ENCODE measurements at places on chromosomes 5 and 9.

GRCh38 chr5:74370168-74370567 lies 270.4 kb downstream of the ENC1 start:
- no peak for DNase-seq
- no peak overlapping the region for H3K27ac ChIP-seq
- no peaks in the 10 kb centered on the region for H3K36me3 ChIP-seq
- no peaks in the 10 kb centered on the region for H3K27me3 ChIP-seq
- no peaks in the 10 kb centered on the region for H3K4me1 ChIP-seq

DNA sequence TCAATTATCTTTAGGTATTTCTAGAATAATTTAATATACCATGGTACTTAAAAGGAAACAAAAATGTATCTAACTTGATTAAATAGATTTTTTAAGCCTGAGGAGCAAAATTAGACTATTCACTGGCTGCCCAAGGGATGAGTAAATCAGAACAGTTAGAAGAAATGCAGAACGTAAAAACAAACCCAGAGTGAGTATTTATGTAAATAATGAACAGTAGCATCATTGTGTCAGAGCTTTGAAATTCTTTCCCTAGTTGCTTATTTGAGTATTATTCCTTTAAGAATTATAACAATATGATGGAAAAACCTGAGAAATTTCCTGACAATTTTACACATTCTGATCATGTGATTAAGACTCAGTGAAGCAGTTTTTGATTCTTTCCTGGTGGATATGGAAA lies 200.9 kb downstream of the GDNF start:
- H3K4me1 ChIP-seq = no peaks in the 10 kb centered on the region
- H3K36me3 ChIP-seq = no peaks in the 10 kb centered on the region
- no peak for DNase-seq
- H3K27me3 ChIP-seq = no peaks in the 10 kb centered on the region
- H3K4me3 ChIP-seq = no peak overlapping the region

DNA sequence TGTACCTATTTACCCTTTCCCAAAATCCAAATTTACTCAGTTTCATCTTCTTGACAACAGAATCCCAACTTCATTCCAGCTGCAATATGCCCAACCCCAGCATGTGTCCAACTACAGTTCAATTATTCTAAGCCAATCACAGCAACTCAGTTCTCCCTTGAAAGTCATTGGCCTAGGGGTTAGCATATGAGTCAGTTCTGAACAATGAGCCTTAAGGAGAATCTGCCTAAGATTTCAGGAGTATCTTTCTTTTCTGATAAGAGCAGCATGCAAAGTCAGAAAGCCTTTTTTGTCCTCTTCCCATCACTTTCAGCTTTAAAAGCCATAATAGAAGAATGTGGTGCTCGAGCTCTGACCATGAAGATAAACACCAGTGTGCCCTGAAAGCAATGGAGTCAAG lies 44.4 kb upstream of the RASGRF2 start:
- no peak overlapping the region for H3K4me3 ChIP-seq
- no peaks in the 10 kb centered on the region for H3K27me3 ChIP-seq
- H3K27ac ChIP-seq = no peak overlapping the region
- no peaks in the 10 kb centered on the region for H3K36me3 ChIP-seq
- DNase-seq = no peak

DNA sequence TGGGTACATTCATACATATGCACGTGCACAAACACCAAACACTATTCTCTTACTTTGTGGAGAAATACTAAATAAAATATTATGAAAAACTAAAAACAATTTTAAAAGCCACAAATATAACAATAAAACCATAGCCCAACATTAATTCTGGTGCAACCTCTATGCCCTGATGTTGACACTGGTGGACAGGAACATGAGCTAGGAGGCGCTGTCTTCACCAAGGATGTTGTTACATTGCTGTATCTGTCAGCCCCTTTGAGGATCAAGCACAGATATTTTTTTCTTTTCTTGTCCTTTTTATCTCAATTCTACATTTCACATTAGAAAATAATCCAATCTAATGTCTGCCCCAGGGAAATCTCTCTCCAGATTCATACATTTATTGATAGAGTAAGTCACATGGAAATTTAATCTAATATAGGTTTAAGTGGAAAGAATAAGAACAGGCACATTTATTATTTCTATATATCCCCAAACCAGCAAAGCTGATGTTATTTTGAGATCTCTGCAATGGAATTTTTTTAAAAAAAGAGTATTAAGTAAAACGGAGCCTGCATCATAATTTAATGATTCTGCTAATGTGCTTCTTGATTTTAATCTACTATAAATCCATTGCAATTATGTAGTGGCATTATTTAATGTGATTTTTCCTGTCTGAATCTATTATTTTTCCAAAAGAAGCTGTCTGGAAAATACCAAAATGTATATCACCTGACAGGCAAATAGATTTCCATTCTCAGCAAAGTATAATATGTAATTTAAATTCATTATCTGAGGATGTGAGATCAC lies 716.5 kb downstream of the MTRR start:
- no peaks in the 10 kb centered on the region for H3K36me3 ChIP-seq
- H3K4me1 ChIP-seq = no peaks in the 10 kb centered on the region
- DNase-seq = no peak
- H3K27me3 ChIP-seq = no peaks in the 10 kb centered on the region
- no peak overlapping the region for H3K4me3 ChIP-seq
- H3K27ac ChIP-seq = no peak overlapping the region

DNA sequence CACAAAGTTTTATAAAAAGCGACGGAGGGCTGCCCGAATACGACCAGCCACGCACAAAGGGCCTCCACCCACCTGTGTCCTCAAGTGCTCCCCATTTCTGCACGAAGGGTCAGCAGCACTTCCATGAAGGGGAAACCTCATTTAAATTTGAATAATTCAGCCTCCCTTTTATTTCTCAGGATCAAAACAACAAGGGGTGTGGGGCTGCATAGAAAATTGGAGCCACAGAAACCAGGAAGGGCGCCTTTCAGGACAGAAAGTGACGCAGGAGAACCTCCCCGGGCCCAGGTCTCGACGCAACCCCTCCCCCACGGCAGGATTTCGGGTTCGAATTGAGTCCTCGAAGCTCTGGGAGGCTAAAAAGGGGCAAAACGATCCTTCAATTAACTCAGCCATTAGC lies 2.1 kb downstream of the NRARP start:
- no peak overlapping the region for H3K4me3 ChIP-seq
- DNase-seq = no peak
- no peak overlapping the region for H3K27ac ChIP-seq
